ENCODE measurements at places on chromosomes 4 and X.

GRCh38 chr4:70511365-70511764, 7.0 kb upstream of the AMTN start:
- no peak for DNase-seq

- DNase-seq = peak; percentile 62
Measured at GRCh38 chrX:53281321-53281822, at the start of gene IQSEC2. IQSEC2 (minus strand) TSS chrX:53281584.

GRCh38 chr4:87697272-87697671, 47.2 kb downstream of the DMP1 start:
- no peak for DNase-seq

GRCh38 chr4:61162116-61162515, 38.0 kb upstream of the ADGRL3 start:
- no peak for DNase-seq

DNA sequence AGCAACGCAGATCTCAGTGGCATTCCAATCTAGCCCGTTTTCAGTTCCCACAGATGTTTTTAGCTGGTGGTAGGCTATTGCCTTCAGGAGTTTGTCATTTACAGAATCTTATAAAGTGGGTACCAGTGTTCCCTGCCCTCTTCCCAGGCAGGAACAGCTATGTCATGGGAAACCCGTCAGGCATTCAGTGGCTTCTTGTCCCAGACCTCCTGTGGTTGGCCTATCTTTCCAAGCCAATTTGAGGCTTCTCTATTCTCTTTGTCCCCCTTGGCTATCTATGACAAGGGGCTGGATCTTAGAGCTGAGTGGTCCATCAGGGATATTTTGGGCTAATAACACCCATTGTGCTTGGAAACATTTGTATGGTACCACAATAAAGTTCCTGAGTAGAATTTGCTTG, 33.6 kb upstream of the RPL34 start:
- DNase-seq = no peak

- DNase-seq = no peak
Measured at GRCh38 chrX:74931214-74931613, 6.0 kb upstream of the NEXMIF start.

DNA sequence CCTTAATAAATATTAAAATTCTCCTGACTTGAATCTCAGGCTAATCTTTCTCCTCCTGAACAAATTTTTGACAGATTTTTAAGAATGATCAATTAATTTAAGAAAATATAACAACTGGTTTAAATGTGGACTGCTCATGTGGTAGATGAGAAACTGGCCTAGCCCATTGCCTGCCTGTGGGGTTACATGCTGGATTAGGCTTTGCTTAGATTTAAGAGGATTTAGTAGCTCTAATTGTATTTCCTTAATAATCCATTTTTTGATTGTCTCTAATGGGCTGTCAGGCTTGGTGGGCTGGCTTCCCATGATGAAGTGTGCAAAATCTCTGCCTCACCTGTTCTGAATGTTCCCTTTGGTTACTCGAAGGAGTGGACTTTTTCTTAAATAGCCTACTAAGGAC, 27.8 kb upstream of the LIMCH1 start:
- DNase-seq = no peak

DNA sequence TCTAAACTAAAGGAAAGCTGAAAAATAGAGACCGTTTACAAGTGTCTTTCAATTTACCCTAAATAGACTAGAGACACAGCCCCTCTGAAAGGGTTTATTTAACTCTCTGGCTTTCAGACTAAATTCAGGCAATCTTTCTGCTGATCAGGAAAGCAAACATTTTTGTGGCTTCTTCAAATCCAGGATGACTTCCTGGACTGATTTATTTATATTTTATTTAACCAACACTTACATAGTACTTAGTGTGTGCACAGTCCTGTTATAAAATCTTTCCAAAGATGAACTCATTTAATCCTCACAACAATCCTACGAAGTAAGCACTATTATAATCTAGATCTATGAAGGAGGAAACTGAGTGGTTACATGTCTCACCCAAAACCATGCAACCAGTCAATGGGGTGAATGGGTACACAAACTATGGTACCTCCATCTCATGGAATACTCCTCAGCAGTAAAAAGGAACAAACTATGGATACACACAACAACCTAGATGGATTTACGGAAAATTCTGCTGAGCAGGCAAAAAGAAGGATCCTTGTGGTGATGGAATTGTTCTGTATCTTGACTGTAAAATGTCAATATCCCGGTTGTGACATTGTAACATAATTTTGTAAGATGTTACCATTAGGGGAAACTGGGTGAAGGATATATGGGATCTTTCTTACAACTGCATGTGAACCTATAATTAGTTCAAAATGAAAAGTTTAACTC, 64.1 kb upstream of the MAMLD1 start:
- DNase-seq = no peak

DNA sequence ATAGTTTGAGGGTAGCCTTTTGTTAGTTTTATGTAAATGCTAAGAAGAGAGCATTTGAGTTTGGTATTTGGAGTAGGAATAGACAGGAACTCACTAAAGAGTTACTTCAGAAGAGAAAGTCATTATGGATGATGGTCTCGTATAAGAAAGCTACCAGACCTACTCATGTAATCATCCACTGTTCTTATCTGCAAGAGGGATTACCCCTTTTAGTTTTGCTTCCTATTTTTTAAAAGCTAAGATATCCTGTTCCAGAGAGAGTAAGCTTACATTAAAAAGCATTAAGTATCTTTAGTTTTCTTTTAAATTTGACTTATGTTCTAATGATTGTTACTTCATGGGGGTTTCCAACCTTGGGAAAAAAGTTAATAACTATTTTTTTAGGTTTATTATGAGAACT, 12.5 kb upstream of the ART3 start:
- DNase-seq = no peak

DNA sequence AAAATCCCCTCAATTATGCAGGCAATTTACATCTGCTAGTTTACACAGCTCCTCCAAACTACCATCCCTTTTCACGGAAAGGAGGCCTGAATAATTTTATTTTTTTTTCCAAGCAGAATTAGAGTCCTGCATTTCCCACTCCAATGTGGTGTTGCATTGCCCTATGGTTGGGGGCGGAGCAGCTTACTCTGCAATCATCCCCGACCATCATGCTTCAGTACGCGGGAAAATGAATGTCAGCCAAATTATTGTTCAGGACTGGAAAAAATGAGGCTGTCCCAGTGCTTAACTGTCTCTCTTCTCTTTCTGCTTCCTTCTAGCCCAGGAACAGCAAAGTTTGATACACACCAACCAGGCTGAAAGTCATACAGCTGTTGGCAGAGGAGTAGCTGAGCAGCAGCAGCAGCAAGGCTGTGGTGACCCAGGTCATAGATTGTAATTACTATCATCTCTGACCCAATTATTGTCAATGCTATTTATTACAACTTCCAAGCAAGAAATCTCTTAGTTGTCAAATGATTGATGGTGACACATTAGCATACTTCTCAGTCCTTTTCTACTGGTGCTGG, 28.3 kb downstream of the MMRN1 start:
- DNase-seq = no peak

- peak; percentile 5 for DNase-seq
Measured at GRCh38 chrX:112734290-112734689, 54.6 kb upstream of the LHFPL1 start.

DNA sequence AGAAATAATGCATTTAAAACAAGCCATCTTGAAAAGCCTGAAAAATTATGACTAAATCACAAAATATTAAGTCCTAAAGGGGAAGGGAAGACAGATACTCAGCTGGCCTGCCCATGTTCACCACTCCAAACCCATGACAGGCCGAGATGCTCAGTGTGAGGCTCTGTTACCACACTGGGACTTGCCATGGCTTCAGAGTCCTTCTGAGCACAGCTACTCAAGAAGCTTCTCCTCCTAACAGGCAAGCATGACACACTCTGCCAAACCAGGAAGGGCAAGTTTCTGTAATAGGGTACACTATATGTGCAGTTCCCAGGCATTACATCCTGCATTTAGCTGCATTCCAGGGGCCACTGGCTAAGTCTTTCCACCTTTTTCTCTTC, 34.0 kb upstream of the CYBB start:
- DNase-seq = no peak

Data from RPMI8226 (cell line).